ENCODE measurements at places on chromosomes 2 and 18. TPM values are rescaled to one million over a fixed set of nuclear protein-coding genes. Genes with fewer than 3 reads are reported as not detected.

- no peak for DNase-seq
Measured at GRCh38 chr2:46921676-46922448, 6.3 kb upstream of the MCFD2 start.

DNA sequence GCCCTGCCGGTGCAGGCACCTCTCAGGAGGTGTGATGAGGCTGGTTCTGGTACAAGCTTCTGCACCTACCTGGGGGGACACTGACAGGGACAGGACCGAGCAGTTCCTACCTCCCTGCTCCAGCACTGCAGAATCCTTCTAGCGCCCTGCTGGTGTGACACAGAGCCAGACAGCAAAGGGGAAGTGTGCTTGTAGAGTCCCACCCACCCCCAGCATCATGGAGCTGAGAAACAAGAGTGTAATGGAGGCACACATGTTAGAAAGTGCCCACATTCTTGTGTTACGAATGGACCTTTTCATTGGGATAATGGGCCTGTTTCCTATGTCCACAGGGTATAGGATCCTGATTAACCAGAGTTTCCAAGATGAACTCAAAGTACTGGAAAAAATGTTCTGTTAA, 38.3 kb downstream of the OXER1 start:
- DNase-seq: no peak

Gene OXER1
- total RNA-seq: not detected

- DNase-seq: no peak
Measured at GRCh38 chr2:217008794-217009193, 148.9 kb upstream of the TNP1 start.

Gene SCG2
- total RNA-seq: 132 TPM
